ENCODE measurements at places on chromosomes 11 and 22.

DNA sequence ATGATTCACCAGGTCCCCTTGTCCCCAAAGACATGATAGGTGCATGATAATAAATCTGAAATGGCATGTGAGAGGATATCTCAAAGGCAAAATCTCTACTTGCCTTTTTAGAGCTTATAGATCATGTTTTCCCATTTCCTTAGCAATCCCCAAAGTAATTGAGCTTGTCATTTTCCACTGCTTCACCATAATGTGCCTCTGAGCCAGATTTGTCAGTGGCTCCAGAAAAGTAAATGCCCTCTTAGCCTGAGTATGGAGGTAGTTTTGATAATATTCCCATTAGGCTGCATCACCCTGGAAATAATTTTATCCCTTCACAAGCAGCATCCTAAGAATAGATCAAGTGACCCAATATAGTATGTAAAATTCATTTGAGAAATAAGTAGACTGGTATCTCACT, 36.7 kb upstream of the ADSL start:
- DNase-seq = no peak

DNA sequence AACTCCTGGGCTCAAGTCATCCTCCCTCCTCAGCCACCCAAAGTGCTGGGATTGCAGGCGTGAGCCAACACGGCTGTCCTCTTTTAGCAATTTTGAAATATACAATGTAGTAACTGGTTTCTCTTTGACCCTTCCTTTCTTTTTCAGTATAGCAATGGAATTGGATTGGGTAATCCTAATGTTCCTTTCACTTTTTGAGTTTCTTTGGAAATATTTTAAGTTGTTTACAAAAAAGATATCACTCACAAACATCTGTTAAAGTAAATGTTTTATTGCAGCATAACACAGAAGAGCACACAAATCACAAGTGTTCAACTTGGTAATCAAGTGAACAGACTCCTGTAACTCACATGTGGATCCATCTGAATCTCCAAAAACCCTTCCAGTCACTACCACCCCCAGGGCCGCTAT, 44.6 kb upstream of the EP300 start:
- DNase-seq = no peak

- DNase-seq = no peak
These were observed 75.6 kb upstream of the ARHGAP32 start for GRCh38 chr11:129267716-129268115.

- no peak for DNase-seq
These were observed 17.6 kb upstream of the MGAT3 start for GRCh38 chr22:39439170-39439569.

DNA sequence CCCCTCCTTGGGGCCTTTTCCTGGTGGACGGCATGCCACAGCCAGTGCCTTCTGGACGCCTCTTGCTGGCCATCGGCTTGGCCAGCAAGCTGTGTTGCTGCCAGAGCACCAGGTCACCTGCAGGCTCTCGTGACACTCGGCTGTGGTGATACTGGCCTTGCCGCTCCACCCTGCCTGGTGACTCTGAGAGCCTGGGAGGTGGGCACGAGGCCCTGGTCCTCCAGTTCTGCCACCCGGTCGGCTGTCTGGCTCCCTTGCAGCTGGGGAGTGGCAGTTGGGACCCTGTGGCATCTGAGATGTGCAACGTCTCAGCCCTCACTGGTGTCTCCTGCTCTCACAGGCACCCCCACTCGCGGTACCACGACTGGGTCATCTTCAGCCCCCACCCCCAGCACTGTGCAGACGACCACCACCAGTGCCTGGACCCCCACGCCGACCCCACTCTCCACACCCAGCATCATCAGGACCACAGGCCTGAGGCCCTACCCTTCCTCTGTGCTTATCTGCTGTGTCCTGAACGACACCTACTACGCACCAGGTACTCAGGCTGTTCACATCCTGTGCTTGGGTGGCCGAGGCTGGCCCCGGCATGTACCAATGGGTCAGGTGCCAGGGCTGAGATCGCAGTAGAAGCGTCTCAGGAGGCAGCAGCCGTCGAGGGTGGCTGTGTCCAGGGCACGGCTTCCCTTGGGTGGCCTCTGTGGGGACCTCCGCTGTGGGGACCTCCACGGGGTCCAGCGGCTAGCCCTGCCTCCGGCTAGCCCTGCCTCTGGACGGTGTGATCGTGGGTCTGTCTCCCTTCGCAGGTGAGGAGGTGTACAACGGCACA, 26.0 kb downstream of the MUC2 start:
- DNase-seq = no peak

DNA sequence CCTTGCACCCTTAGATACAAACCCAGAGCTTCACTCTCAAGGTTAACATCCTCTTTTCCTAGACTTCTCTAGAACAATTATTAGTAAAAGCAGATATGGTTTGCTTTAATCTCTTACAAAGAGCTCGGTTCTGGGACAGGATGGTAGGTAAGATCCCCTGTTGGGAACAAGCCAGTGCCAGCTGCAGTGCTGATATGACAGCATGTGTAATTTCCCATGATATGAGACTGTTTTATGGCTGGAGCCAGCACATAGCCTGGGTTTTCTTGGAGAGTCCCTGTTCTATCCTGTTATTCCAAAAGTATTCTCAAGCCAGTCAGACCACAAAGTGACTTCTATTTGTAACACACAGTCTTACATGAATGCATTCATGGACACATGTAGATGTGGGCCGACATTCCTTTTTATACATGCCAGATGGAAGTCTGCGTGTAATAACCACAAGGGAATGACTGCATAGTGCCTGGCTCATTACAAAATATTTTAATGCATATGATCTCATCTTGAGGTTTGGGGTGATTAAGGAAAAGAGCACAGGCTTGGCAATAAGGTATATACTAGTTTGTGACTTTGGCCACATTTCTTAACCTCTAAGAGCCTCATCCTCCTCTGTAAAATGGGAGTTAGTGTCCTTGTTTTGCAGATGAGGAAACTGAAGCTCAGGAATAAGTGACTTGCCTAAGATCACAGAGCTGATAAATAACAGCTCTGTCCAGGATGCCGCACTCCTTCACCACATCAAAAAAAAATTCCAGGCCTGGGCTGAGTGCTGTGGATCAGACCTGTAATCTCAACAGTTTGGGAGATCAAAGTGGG, 21.8 kb downstream of the CLMP start:
- no peak for DNase-seq

DNA sequence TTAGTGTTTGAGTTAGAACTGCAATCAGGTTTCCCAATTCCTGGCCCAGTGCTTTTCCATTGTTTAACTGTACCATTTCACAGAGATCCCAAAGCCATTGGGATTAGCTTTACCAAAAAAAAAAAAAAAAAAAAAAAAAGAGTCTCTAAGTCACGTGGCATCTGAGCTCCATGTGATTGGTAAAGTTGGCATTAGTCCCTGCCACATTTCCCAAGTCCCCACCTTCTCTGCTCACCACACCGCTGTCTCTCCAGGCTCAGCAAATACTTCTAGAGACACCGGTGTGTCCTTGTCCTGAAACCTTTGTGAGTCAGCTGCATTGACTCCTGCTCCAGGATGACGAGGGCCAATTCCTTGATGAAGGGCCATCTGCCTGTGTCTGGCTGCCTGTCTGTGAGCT, 305.3 kb downstream of the KIRREL3 start:
- DNase-seq = no peak

GRCh38 chr22:47165338-47166032, 403.0 kb downstream of the TBC1D22A start:
- DNase-seq = no peak

DNA sequence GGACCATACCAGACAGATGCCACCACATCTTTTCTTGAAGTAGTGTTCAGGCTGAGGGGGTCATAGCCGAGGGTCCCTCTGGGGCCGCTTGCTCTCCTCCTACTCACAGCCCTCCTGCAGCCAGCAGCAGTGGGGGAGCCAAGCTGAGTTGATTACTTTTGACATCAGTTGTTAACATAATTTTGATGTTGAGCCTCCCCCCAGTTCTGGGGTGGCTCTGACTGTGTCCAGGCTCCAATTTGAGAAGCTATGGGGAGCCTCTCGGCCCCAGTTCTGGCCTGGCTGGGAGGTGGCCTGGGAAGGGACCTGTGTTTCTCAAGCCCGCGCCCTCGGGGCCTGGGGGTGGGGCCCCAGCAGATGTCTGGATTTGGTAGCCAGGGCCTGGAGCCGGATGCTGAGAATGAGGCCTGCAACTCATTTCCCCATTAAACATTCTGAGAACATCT, 47.9 kb downstream of the KCNQ1OT1 start:
- DNase-seq = no peak

- no peak for DNase-seq
These were observed 15.8 kb downstream of the UPB1 start for GRCh38 chr22:24510637-24511625.

- DNase-seq = peak; percentile 34
These were observed 167.0 kb downstream of the TENM4 start for GRCh38 chr11:79273781-79274180.

DNA sequence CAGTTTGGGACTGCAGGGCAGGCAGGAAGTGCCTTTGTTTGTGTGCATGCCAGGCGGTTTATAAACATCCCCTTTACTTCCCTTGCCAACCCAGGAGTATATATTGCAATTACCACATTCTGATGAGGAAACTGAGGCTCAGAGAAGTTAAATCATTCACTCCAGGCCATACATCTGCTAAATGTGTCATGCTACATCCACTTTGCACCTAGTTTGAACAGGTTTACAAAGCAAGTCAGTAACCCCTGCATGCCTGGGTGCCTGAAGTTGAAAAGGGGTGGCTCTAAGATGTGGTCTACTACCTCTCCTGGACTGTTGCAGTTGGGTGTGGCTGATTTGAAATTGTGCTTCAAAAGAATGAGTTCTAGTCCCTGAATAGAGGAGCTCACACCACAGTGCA, 23.6 kb downstream of the FLI1 start:
- DNase-seq = no peak

- DNase-seq = no peak
These were observed 2.3 kb downstream of the MN1 start for GRCh38 chr22:27799015-27799826.

GRCh38 chr11:76635991-76636738, 34.4 kb downstream of the LRRC32 start:
- no peak for DNase-seq

GRCh38 chr11:898143-898511, 12.5 kb downstream of the CHID1 start:
- peak; percentile 62 for DNase-seq

GRCh38 chr11:68179847-68180246, 33.2 kb downstream of the KMT5B start:
- no peak for DNase-seq

All from GM23338 (cell line).